ENCODE measurements at places on chromosomes 4 and X. TPM values are rescaled to one million over a fixed set of nuclear protein-coding genes. Genes with fewer than 3 reads are reported as not detected.

GRCh38 chr4:100848841-100849240 is 331.0 kb upstream of the EMCN start:
- H3K27ac ChIP-seq: no peak overlapping the region
- no peak overlapping the region for H3K4me3 ChIP-seq
- DNase-seq: no peak
- H3K27me3 ChIP-seq: no peaks in the 10 kb centered on the region
- no peaks in the 10 kb centered on the region for H3K4me1 ChIP-seq

DNA sequence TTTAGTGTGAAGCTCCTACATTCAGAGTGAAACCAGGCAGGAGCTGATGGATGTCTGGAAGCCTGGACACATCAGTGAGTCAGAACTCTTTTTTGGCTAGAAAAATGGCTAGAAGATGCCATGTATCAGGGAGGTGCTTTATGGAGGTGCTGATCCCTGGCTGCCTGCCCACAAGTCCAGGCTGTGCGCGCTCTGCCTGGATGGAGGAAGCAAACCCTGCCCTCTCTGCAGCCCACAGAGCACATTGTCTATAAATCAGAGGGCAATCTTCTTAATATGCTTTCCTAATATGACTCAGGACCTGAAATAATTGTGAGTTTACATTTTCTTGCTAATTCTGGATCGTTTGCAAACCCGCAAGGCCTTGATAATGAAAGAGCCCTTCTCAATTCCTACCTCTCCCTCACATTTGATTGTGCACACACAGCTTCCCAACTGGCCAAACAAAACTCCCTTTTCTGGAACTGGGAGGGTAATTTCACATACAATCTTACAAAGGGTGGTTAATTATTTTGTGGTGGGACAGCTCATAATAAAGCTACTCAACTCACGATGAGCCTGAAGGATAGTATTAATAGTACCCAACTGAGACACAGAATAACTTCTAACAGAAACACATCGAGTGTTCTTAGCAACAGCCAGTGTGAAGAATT is 11.7 kb downstream of the MFAP3L start:
- no peaks in the 10 kb centered on the region for H3K27me3 ChIP-seq
- DNase-seq: no peak
- no peak overlapping the region for H3K27ac ChIP-seq
- H3K4me1 ChIP-seq: no peaks in the 10 kb centered on the region

GRCh38 chr4:177041356-177041755 is 248.6 kb upstream of the VEGFC start:
- no peak for DNase-seq
- H3K27ac ChIP-seq: no peak overlapping the region
- no peaks in the 10 kb centered on the region for H3K27me3 ChIP-seq

GRCh38 chr4:182235021-182235795 is 8.0 kb upstream of the TENM3 start:
- H3K4me1 ChIP-seq: no peaks in the 10 kb centered on the region
- H3K36me3 ChIP-seq: no peaks in the 10 kb centered on the region
- H3K27me3 ChIP-seq: no peaks in the 10 kb centered on the region
- no peak for DNase-seq
- H3K27ac ChIP-seq: no peak overlapping the region

DNA sequence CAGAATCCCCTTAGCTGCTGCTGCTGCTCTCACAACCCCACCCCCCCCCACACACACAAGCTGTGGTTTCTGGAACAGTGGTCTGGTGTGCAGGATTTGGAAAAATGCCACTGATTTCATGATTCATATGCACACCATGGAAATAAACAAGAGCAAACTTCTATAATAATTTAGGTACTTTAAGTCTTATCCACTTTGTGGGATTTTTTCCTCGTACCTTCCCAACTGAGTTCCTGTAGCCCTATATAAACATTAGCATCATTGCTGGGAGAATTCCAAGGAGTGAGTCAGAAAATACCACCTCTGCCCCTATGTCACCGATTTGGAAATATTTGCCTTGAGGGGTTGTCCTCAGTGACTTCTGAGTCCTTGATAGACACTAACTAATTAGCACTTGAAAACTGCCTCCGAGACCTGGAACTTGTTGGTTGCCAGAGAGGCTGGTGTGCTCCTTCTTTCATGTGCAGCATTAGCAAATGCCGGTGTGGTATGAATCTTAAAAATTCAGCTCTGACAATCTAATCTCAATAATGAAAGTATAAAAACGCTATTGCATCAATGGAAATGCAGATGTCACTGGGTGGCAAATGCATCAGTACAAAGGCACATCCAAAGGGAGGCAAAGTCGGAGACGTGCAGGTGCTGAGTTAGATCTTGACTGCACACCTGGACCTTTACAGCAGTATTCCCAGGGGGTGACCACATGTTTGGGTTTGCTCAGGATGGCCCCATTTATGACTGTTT is 61.8 kb downstream of the CPE start:
- no peak for DNase-seq
- H3K36me3 ChIP-seq: no peaks in the 10 kb centered on the region
- H3K4me3 ChIP-seq: no peak overlapping the region
- no peaks in the 10 kb centered on the region for H3K27me3 ChIP-seq
- no peak overlapping the region for H3K27ac ChIP-seq

DNA sequence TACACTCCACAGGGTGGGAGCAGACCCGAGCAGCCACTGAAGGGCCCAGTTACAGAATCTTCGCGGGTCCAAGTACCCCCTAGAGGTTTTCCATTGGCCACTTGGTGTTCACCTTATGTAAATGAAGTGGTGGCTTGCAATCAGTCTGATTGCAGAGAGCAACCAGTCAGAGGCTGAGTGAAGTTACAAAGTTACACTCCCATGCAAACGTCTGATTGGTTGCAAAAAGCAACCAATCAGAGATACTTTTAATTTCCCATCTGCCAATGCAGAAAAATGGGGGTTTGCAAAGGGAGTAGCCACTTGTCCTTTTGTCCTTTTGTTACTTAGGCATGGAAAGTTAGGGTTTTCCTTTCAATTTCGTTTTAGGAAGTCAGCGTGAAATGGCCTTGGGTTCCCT is 27.0 kb upstream of the NKAP start:
- no peaks in the 10 kb centered on the region for H3K36me3 ChIP-seq
- H3K27me3 ChIP-seq: no peaks in the 10 kb centered on the region
- H3K27ac ChIP-seq: no peak overlapping the region

- H3K27ac ChIP-seq: no peak overlapping the region
- peak; percentile 26 for DNase-seq
- H3K4me3 ChIP-seq: no peak overlapping the region
- no peaks in the 10 kb centered on the region for H3K4me1 ChIP-seq
- no peaks in the 10 kb centered on the region for H3K27me3 ChIP-seq
- H3K36me3 ChIP-seq: no peaks in the 10 kb centered on the region
These were observed 733.7 kb upstream of the PABPC4L start for GRCh38 chr4:134935320-134935719.

- H3K27me3 ChIP-seq: no peaks in the 10 kb centered on the region
- no peaks in the 10 kb centered on the region for H3K36me3 ChIP-seq
- H3K27ac ChIP-seq: no peak overlapping the region
- DNase-seq: no peak
- no peaks in the 10 kb centered on the region for H3K4me1 ChIP-seq
These were observed 19.6 kb upstream of the TCEAL4 start for GRCh38 chrX:103565752-103566151.

DNA sequence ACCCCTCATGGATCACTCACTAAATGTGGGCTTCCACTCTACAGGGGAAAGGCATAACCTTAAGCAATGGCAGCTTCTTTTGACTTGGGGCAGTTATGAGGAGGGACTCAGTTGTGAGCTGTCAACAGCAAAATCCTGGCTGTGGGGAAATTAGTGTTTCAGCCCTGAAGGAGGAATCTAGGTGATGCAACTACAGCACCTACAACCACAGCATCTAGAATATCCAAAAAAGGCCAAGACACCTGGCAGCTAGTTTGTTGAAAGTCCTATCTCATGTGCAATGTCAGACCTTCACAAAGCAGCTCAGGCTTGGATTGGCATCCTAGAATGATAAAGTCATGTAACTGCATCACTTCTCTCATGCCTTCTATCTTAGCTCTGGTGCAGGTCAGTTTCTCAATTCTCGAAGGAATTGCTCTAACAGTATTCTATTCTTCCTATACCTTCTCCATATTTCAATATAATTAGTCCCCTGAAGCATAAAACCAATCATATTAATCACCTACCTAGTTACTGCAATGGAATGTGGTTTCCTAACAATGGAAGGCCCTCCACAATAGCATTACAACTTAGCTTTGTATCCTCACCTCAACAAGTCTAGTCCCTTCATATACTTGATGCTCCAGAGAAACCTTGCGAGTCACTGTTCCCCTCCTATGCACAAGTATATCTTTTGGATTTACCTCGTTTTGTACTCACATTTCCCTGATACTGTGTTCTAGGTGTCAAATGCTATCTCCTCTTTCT is 5.5 kb upstream of the ANTXR2 start:
- no peak overlapping the region for H3K4me3 ChIP-seq
- no peak overlapping the region for H3K27ac ChIP-seq
- no peaks in the 10 kb centered on the region for H3K27me3 ChIP-seq
- H3K36me3 ChIP-seq: no peaks in the 10 kb centered on the region

DNA sequence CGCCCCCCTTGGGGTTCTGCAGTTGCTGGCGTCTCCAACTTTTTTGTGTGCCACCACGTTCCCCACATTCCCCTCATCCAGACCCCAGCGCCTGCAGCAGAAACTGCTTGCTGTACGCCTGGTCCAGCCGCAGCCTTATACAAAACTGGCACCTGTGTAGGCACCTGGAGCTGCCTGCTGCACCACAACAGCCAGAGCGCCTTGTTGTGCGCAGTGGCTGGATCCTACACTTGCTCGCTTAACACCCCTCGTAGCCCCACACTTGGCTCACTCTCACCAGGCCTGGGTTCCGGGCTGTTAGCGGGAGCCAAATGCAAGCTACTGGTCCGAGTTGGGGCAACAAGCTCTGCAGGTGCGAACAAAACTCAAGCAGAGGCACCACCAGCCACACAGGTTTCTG is 136.8 kb downstream of the TECRL start:
- DNase-seq: no peak
- H3K36me3 ChIP-seq: no peaks in the 10 kb centered on the region
- no peak overlapping the region for H3K4me3 ChIP-seq
- no peaks in the 10 kb centered on the region for H3K4me1 ChIP-seq
- no peak overlapping the region for H3K27ac ChIP-seq

DNA sequence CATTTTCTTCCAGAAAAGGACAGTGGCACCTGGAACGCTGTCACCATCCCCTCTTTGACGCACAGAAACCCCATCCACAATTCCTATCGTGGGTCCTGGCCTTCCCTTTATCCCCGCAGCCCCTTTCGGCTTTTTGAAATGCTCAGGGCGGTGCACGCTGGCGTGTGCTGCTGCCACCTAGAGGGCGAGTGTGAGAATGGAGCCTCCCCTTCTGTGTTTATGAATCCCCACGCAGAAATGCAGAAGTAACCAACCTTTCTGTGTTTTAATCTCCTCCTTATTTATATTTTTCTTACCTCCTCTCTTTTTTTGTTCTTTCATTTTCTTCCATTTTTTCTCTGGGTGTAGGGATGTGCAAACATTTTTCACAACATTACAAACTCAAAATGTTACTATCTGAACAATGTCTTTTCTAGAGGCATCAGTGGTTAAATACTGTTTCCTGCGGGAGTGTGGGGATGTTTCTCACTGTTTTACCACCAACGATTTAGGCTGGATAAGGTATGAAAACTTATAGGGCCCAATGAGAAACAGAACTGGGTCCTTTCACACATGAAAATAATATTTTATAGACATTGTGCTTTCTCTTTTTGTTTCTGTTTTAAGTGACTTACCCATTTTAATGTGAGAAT is 50.0 kb downstream of the TMA16 start:
- H3K27me3 ChIP-seq: no peaks in the 10 kb centered on the region
- peaks cover 16% of the 10 kb centered on the region for H3K4me1 ChIP-seq
- H3K4me3 ChIP-seq: peak overlapping the region; percentile 22
- no peak overlapping the region for H3K27ac ChIP-seq
- H3K36me3 ChIP-seq: no peaks in the 10 kb centered on the region

DNA sequence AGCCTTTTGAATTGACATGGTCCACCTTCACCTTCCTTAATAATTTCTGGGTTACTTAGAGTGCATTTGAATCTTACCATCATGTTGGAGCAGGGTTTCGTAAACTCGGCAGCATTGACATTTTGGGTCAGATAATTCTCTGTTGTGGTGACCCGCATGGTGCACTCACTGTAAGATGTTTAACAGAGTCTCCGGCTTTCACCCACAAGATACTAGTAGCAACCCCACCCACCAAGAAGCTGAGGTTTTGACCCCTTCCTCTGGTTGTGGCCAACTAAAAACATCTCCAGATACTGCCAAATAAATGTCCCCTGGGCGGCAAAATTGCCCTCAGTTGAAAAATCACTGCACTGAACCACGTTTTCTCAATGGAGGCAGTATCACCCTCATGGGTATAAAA is 62.7 kb downstream of the CHST7 start:
- no peak overlapping the region for H3K27ac ChIP-seq
- no peaks in the 10 kb centered on the region for H3K4me1 ChIP-seq
- H3K27me3 ChIP-seq: no peaks in the 10 kb centered on the region
- no peak for DNase-seq

DNA sequence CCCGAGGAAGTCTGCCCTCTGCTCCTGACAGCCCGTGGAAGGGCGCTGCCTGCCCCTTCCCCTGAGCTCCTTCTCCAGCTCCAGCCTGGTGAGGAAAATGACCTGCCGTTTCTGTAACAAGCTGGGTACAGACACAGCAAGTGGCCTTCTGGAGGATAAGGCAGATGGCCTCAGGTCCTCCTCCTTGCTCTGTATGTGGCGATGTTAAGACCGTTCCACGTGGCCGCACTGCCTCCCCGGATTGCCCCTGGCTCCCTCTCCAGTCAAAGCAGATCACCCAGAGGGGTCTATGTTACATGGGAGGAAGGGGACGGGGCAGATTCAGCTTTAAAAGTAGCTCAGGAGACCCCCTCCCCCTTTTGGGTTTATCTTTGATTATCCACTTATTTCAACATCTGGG is 80.3 kb upstream of the GATB start:
- DNase-seq: no peak
- H3K4me3 ChIP-seq: no peak overlapping the region
- H3K36me3 ChIP-seq: no peaks in the 10 kb centered on the region
- no peaks in the 10 kb centered on the region for H3K4me1 ChIP-seq
- H3K27me3 ChIP-seq: no peaks in the 10 kb centered on the region

- no peaks in the 10 kb centered on the region for H3K36me3 ChIP-seq
- no peaks in the 10 kb centered on the region for H3K4me1 ChIP-seq
- no peaks in the 10 kb centered on the region for H3K27me3 ChIP-seq
- H3K4me3 ChIP-seq: no peak overlapping the region
- DNase-seq: no peak
These were observed 95.9 kb upstream of the DUSP21 start for GRCh38 chrX:44747969-44748368.

The SPATA18 gene
- total RNA-seq: 1.8 TPM

The TMEM31 gene
- not detected for total RNA-seq

The SLC49A3 gene
- total RNA-seq: 9.4 TPM

The TCEAL6 gene
- total RNA-seq: not detected

The SLC9B1 gene
- not detected for total RNA-seq

The RNF150 gene
- 5.9 TPM for total RNA-seq

The IBSP gene
- not detected for total RNA-seq

The ARAP2 gene
- 27.7 TPM for total RNA-seq

The PLP2 gene
- 26.9 TPM for total RNA-seq

The CCSER1 gene
- 28.1 TPM for total RNA-seq

The ARHGAP24 gene
- total RNA-seq: 6.4 TPM
